Esophagus squamous epithelium (tissue), 5 donors: ENCODE measurements at places on chromosomes 16 and 17.

- DNase-seq, result no peak
Observed at GRCh38 chr16:23826528-23827045, 9.2 kb upstream of the PRKCB start.

DNA sequence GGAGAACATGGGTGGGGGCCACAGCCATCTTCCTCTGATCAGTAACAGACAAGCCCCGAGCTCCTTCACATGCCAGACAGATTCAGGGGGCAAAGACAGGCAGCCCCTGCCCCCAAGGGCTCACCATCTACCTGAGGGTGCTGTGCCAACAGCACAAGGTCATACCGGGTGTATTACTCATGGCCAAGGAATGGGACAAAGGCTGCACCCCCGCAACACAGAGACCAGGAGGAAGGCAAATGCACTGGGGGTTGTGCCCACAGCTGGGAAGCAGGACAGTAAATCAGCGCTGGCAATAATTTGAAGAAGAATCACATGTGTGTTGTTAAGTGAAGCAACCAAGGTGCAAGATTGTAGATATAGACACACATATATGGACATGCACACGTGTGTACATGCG, 137.1 kb downstream of the C16orf95 start:
- DNase-seq, result no peak

DNA sequence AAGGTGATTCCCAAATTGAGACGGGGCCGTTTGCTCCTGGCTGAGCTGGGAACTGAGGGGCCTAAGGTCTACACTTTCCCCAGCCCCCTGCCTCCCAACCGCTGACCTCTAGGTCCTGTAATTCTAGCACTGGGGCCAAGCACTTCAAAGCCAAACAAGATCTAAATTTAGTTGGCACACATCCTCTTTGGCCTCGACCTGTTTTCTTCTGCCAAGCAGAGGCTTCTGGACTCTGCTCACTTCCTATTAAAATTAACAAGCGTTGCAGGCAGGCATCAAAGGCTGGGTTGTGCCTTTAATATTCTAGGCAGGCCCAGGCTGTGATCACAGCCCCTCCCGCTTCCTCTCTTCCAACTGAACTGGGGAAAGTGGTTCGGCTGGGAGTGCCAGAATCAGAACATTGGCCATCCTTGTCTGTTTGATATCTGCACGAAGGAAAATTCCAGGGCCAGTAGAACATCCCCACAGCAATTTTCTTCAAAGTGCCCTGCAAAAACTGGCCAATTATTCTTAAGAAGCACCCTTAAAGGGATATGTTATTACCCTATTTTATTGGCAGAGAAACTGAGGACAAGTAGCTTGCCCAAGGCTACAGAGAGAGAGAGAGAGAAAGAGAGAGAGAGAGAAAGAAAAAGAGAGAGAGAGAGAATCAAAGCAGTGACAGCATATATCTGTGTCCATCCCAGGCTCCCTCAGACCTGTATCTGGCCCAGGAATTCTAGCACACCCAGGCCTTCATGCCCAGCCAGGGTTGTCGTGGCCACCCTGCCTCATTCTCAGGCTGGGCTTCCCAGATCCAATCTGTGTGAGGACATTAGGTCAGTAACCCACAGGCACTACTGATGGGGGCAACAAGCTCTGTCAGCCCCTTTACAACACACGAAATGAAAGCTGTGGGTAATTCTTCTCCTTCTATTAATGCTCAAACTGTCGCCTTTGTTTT, 12.8 kb upstream of the MT4 start:
- no peak for DNase-seq

- no peak for DNase-seq
Observed at GRCh38 chr17:78449983-78450595, 71.6 kb downstream of the PGS1 start.

- DNase-seq, result no peak
Observed at GRCh38 chr17:62737513-62737912, 70.6 kb downstream of the MARCHF10 start.

GRCh38 chr17:33272438-33272837, 20.7 kb downstream of the ASIC2 start:
- DNase-seq, result no peak

DNA sequence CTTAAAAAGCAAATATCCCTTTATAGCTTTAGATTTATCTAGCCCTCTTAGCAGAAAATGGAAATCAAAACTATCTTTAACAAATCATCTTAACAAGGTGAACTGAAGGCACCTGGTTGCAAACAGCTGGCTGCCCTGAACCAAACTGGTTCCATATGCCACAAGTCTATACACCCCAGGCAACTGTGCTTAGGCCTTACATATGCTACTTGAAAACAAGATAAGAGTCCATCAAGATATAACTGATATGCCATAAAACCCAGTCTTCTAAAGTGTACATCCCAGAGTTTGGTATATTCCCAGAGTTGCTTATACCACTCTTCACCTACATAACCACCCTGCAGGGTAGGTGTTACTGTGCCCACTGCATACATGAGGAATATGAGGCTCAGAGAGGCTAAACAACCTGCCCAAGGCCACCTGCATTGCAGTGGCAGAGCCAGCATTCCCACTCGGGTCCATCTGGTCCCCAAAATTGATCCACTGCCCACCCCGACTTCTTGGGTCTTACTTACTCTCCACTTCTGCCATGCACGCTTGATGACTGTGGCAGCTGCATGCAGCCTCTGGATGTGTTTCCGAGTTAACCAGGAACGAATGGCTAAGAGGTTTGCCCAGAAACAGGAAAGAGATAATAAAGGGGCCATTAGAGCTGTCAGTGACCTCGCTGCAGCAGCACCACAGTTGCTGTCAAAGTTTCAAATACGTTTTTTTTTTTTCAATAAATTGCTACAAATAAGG, 12.2 kb downstream of the ZNHIT3 start:
- DNase-seq, result no peak

- DNase-seq, result peak; percentile 38
Observed at GRCh38 chr16:55465077-55465896, 13.7 kb upstream of the MMP2 start.

DNA sequence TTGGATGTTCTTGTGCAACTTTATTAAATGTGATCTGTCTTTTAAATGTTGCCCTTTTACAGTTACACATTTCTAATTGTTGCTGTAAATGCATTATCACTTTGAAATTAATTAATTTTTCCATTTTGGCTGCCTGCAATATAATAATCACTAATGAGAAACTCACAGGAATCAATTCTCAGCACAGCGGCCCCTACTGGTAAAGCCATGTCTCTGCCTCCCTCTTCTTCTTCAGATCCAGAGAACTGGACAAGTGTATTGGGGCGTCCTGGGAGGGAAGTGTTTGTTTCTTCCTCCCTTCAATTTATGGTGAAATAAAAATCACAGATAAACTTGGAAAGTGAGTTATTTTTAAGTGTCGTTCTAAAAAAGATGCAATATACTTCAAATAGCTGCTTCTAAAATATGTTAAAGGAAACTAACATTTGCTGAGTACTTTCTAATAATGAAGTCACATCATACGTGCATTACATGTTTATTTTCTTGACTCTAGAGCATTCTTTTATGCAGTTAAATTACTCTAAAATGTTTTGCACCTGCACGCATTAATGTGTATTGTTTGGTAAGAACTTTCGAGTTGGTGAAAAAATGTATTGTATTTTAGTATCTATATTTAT, 338.0 kb downstream of the WWOX start:
- no peak for DNase-seq

GRCh38 chr16:82675300-82675699, 48.5 kb downstream of the CDH13 start:
- DNase-seq, result no peak

DNA sequence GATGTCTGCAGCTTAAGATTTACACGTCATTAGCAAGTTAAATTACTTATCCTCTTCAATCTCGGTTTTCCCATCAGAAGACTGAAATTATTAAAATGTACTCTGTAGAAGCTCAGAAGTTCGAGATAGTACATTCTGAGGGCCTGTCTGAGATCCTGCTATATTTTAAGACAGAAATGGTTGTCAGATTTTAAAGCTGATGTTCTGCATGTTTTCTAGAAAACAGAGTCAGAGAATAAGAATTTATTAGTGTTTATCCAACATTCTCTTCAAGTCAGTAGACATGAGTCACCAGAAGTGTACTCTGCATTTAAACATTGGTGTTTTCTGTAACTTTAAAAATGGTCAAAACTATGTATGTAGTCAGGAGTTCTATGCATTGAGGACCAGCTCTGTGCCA, 155.2 kb upstream of the MYOCD start:
- no peak for DNase-seq

GRCh38 chr17:74767111-74767516, 9.0 kb downstream of the NAT9 start:
- no peak for DNase-seq

GRCh38 chr16:89280546-89281188, 63.2 kb downstream of the ZNF778 start:
- DNase-seq, result no peak

GRCh38 chr16:2497695-2498484, 15.9 kb upstream of the ATP6V0C start:
- DNase-seq, result no peak

- DNase-seq, result no peak
Observed at GRCh38 chr17:42895185-42895555, 5.4 kb upstream of the G6PC1 start.

GRCh38 chr17:68777243-68777855, 176.2 kb upstream of the FAM20A start:
- no peak for DNase-seq

GRCh38 chr17:74457820-74458166, 8.6 kb upstream of the CD300A start:
- no peak for DNase-seq

- no peak for DNase-seq
Observed at GRCh38 chr16:2284001-2284770, 16.3 kb upstream of the RNPS1 start.

- no peak for DNase-seq
Observed at GRCh38 chr16:26688105-26688504, 378.6 kb upstream of the C16orf82 start.

DNA sequence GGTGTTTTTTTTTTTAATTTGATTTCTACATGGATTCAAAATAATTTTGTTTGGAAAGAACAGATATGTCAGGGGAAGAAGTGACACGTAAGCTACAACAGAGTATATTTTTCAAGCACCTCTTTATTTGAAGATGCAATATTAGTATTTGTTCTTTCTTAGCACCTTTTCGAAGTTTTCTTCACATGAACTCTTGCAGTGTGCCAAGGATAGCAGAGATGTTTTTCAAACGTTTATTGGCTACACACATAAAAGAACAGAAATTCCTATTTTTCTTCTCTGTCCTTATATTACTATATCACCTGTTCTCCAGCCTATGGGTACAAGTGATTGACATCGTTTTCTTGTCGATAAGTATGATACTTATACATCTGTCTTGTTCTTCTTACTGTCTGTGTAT, 192.7 kb upstream of the TBX2 start:
- DNase-seq, result no peak

DNA sequence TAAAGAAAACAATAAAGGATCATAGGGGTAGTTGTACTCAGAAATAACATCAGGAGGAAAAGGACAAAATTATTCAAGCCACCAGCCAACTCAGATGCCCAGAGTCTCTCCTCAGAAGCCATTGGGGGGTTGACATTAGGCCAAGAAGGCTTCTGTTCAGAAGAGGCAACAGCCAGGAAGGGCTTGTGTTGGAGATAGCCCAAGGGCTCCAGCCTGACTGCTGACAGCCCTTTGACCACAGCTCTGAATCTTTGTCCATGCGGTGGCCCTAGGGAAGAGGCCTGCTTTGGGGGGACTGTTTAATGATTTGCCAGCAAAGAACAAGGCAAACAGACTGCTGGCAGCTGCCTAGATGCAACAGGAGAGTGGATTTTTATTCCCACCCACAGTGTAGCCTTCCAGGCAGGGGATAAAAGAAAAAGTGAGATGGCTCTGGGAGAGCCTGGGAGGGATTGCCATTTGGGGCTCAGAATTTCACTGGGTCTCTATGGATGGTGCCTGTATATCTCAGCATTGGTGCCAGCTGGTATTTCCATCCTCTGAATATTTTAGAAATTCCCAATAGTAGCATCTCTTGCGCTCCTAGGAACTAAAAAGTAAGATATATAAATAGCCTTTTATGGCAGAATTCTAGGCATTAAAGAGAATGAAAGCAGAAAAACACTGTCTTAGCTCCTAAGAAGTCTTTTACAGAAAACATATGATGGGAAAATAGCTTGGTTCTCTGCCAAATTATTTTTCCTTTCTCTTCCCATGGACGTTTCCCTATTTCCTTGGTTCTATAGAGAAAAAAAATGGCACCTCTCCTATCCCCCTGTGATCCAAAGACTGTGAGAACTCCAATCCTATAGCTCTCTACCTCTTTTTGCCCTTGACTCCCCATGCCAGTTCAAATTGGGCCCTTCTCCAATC, 29.4 kb upstream of the SUPT4H1 start:
- no peak for DNase-seq

GRCh38 chr17:13462146-13462545, 139.6 kb downstream of the HS3ST3A1 start:
- DNase-seq, result no peak

- DNase-seq, result no peak
Observed at GRCh38 chr17:7440834-7441195, 1.5 kb downstream of the FGF11 start.

DNA sequence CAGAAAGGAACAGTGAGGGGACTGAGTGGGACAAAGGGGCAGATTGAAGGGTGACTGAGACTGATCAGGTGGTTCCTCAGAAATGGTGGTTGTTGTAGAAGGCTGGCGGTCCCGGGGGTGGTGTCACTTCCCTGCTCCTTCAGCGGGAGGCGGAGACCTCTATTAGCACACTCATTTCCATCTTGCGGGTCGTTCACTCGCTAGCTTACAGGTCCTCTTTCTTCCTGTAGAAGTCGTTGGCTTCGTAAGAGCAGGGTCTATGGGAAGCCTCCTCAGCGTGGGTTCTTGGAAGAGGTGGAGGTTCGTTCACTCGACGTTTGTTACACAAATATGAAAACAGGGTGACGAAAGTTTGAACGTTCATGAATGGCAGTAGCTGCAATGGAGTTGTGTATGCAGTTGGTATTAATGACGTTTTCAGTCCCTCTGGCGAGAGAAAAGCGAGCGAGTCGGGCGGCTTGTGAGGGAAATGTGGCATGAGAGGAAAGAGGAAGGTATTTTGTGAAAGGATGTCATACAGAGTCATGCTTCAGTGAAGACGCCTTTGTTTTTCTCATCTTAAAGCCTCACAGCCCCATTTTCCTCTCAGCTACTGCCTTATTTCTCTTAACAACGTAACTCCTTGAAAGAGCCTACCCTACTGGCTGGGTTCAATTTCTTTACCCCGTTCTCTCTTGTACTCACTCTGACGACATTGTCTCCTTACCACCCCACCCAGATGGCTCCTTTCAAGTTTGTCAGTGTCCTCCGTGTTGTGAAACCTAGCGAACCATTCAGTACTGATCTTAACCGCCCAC, 667 bp downstream of the EFCAB13 start:
- no peak for DNase-seq

DNA sequence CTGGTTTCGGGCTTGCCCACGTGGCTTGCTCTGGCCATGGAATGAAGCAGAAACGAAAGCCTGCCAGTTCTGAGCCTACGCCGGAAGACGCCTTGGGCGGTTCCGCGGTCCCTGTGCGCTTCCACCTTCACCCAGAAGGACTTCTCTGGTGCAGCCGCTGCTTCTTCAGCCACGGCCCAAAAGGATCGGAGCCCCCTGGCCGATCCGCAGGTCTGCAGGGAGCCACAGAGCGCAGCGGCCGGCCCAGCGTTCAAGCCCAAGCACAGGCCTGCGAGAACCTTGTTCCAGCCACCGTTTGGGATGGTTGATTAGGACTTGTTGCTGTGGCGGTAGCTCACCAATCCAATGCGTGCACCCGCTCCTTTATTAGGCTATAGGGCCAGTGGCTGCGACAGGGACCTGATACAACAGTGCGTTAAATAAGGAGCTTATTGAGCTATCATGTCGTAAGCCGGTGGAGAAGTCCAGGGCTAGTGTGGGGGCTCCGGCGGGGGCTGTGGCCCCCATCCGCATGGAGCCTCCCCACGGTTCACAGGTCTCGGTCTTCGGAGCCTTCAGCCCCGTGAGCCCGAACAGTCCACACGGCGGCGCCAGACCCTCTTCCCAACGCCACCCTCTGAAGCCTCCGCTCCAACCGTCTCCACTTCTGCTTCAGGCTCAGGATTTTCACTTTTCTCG, 10.2 kb upstream of the MPP2 start:
- no peak for DNase-seq
